ENCODE measurements at places on chromosomes 5 and 9.

GRCh38 chr9:124040935-124041816 is 29.6 kb downstream of the LHX2 start:
- peak; percentile 27 for DNase-seq

GRCh38 chr5:57911438-57911837 is 428.8 kb upstream of the ACTBL2 start:
- DNase-seq: no peak

GRCh38 chr5:126280343-126280742 is 142.9 kb upstream of the GRAMD2B start:
- no peak for DNase-seq

- no peak for DNase-seq
These were observed 937 bp downstream of the SVEP1 start for GRCh38 chr9:110578575-110579033.

GRCh38 chr5:176503496-176503895 is 33.7 kb downstream of the RNF44 start:
- no peak for DNase-seq

DNA sequence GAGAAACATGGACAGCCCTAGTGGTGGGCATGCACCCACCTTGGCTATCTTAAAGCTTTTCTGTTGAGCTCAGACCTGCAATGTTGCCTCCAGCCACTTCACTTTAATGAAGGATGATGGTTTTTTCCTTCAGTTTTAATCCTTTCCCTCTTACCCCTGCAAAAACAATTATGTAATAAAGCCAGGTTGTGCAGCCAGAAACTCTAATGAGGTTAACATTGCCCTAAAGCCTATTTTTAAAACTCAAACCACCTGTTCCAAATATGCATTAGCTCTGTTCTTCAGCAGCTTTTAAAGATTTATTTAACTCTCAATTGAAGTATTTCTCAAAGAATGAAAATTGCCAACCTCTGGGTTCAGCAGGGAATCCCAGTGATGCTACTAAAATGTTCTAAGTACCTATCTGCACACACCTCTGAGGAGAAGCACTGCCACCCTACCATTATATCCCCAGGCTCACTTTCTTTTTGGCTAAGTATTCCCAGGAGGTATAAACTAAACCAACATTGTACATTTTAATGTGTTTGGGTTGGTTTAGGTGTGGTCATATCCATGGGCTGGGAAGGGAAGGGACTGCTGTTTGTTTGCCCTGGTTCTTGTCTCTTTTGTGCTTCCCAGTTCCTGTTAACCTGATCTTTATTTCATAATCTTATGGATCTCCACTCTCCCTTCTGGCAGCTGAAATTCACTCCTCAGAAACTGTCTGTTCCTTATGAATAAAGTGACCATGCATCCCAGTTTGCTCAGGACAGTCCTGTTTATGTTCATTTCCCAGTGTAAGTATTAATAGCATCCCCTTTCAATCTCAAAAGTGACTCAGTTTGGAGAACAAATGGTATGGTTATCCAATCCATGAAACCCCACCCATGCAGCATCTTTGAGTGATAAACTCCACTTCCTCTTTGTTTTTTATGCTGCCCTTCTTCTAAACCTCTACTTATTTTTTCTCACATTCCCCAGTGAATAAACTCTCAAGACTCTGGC is 251.7 kb downstream of the RAB3C start:
- no peak for DNase-seq

All from midbrain (tissue), 1 donor.